ENCODE measurements at places on chromosomes 5 and 9. TPM values are rescaled to one million over a fixed set of nuclear protein-coding genes. Genes with fewer than 3 reads are reported as not detected.

Gene PRRX2
- total RNA-seq: not detected

Gene CKMT2
- total RNA-seq: 0.16 TPM

Gene SUSD3
- total RNA-seq: 0.16 TPM

Gene IL3
- total RNA-seq: not detected

Gene NUTM2F
- not detected for total RNA-seq

Gene PCDH12
- 22.0 TPM for total RNA-seq

Gene GBGT1
- total RNA-seq: 0.32 TPM

Gene ZBED3
- 2.0 TPM for total RNA-seq

Gene SPATA31C1
- total RNA-seq: not detected

Gene SAPCD2
- total RNA-seq: 13.6 TPM

Gene HCN1
- not detected for total RNA-seq

Gene INSL4
- not detected for total RNA-seq

Gene CAMK2A
- total RNA-seq: not detected

Gene RNF180
- total RNA-seq: 2.3 TPM

Gene ENHO
- 0.06 TPM for total RNA-seq

Gene ORM2
- total RNA-seq: not detected

Gene TTC16
- total RNA-seq: not detected

Measured in bladder microvascular endothelial cell (primary cell).